ENCODE measurements at places on chromosomes 12 and 14. TPM values are rescaled to one million over a fixed set of nuclear protein-coding genes. Genes with fewer than 3 reads are reported as not detected.

The ABHD12B gene
- not detected for total RNA-seq

The IL26 gene
- 2.5 TPM for total RNA-seq

The C3AR1 gene
- 0.27 TPM for total RNA-seq

The SLC6A12 gene
- total RNA-seq = not detected

The RNASE7 gene
- total RNA-seq = not detected

The FAM90A1 gene
- total RNA-seq = not detected

The CCNK gene
- 57.3 TPM for total RNA-seq

The CCDC38 gene
- not detected for total RNA-seq

The ABCC9 gene
- total RNA-seq = 1.8 TPM

The CCDC177 gene
- total RNA-seq = not detected

The TMEM30B gene
- 9.3 TPM for total RNA-seq

The ZCCHC8 gene
- 16.8 TPM for total RNA-seq

The LUM gene
- total RNA-seq = 834 TPM

The SIRT4 gene
- total RNA-seq = 2.4 TPM

The HOXC6 gene
- total RNA-seq = not detected

The SIX1 gene
- 92.0 TPM for total RNA-seq

The SLC35F4 gene
- total RNA-seq = not detected

The TCHP gene
- total RNA-seq = 12.6 TPM

The RNASE4 gene
- total RNA-seq = 23.6 TPM

The PNP gene
- 34.8 TPM for total RNA-seq

The SCNN1A gene
- 1.9 TPM for total RNA-seq

The DCTN2 gene
- 104 TPM for total RNA-seq

The RD3L gene
- not detected for total RNA-seq

The ZNF140 gene
- total RNA-seq = 16.6 TPM

All from chondrocyte (in vitro differentiated cells).